ENCODE measurements at places on chromosomes 11 and 22. TPM values are rescaled to one million over a fixed set of nuclear protein-coding genes. Genes with fewer than 3 reads are reported as not detected.

IL17REL gene
- total RNA-seq, result not detected

LDHAL6A gene
- not detected for total RNA-seq

HOATZ gene
- not detected for total RNA-seq

RFPL1 gene
- not detected for total RNA-seq

XPNPEP3 gene
- total RNA-seq, result 21.9 TPM

CCDC117 gene
- 12.0 TPM for total RNA-seq

NCF4 gene
- 7.1 TPM for total RNA-seq

CYP2R1 gene
- total RNA-seq, result 5.0 TPM

GP1BB gene
- total RNA-seq, result not detected

TIMP3 gene
- total RNA-seq, result 266 TPM

MMP3 gene
- not detected for total RNA-seq

GRCh38 chr11:120807414-120808150, 216.3 kb upstream of the TBCEL start:
- DNase-seq, result no peak

DNA sequence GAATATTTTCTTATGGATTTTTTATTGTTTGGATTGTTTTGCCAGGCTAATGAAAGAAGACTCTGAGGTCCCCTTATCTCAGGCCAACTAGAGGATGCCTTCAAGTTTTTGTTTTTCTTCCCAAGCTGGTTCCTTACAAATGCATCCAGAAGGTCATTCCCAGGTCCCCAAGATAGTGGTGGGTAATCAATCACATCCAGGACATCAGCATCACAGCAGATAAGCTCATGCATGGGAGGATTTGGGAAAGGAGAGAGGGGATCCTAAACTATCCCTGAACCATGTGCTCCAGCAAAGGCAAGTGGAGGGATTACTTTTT, 20.7 kb downstream of the FZD4 start:
- DNase-seq, result no peak

GRCh38 chr11:115455613-115456012, 48.6 kb downstream of the CADM1 start:
- no peak for DNase-seq

- DNase-seq, result no peak
These were observed 15.2 kb downstream of the ENDOD1 start for GRCh38 chr11:95104856-95105255.

- DNase-seq, result no peak
These were observed 129.3 kb upstream of the TENM4 start for GRCh38 chr11:79570104-79570503.

DNA sequence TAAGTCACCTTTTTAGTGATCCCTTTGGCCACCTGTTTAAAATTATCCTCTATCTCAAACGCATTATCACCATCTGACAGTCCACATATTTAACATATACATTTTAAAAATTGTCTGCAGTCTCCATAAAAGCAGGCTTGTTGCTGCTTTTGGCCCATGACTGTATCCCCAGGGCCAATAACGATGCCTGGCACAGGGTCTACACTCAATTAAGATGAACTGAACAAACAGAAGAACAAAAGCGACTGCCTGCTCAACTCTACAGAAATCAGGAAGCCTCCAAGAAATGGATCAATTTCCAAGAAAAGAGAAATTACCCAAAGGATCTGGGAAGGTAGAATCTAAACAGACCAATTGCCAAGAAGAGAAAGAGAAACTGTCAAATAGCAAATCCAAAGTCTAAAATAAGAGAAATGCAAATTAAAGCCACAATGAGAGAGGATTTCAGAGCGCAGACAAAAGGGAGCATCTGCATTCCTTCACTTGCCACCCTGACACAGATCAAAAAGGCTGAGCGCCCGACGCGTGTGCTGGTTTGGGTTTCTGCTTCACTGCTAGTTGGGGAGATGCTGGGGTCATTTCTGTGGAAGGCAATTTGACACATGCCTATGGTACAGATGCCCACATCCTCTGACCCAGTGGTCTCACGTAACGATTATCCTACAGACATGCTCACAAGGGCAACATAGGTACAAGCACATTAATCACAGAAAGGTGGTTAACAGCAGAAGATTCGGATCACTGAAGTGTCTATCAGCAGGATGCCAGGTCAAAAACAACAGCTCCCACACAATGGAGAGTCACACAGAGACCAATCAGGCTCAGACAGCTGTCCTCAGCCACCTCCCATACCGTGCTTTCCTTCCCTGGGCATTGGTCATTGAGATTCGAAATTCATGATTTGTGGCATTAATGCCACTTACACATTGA, 55.9 kb downstream of the SHISAL1 start:
- DNase-seq, result no peak

DNA sequence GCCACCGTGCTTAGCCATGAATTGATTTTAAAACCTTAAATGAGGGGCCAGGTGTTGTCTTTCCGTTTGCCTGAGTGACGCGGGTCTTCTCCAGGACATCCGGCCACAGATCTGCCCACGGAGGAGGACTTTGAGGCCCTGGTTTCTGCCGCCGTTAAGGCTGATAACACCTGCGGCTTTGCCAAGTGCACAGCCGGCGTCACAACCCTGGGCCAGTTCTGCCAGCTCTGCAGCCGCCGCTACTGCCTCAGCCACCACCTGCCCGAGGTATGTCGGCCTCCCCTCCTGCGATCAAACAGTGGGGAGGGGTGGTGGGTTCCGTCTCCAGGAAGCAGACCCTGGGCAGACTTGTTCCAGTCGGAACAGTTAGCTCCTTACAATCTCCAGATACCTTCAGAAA, 34.4 kb downstream of the IGHMBP2 start:
- DNase-seq, result no peak

DNA sequence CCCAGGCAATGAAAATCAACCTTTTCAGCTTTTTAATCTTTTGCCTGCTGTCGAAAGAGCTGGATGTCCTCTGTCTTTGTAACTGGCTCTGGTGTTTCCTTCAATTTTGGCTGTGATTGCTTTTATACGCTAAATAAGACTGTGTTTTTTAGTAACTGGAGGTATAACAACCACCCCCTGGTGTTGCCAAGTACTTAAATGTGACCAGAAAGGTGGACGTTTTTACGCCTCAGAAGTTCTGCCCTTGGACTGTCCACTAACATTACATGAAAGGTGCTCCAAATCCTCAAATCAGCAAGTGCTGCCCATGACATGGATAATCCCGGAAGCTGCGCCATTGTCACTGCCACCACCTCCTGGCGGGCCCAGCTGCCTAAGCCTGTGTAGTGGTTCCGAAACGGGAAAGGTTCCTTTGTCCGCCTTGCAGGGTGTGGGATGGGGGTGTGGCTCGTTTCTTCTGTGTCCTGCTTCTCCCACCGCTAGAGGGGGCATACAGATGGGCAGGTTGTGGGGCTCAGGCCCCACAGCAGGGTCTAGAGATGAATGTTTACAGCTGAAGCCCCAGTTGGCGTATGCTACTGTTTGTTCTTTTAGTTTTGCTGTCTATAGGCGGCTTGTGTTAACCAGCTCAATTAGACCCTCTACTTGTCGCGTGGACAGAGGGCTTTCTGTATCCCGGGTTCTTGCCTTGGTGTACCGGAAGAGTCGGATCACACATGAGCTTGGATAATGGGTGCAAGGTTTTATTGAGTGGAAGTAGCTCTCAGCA, 82.2 kb upstream of the SEPTIN5 start:
- no peak for DNase-seq

DNA sequence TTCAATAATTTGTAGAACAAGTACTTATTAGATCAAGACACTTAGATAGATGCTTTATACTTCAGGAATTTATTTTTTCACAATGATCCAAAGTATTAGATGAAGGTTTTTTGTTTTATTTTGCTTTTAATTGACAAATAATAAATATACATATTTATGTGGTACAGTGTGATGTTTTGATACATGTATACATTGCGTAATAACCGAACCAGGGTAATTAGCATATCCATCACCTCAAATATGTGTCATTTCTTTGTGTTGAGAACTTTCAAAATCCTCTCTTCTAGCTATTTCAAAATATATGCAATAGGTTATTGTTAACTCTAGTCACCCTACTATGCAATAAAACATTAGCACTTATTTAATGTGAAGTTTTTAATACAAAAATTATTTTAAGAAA, 21.4 kb downstream of the TRIM5 start:
- DNase-seq, result no peak

DNA sequence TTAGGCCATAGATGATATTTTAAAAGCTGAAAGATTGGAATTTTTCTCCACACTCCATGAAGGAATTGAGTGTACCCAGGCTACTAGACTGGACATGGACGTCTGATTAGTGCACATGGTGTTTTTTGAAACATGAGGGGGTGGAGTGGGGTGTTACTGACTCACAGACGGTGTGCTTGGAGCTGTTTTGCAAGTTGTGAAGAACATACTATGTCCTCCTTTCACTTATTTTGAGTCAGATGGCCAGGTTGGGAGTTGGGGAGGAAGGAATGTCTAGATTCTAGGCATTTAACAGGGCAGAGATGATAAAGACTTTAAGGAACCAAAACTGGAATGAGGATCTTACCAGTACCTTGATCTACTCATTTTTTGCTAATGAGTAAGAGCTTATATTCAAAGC, 158.1 kb upstream of the MTNR1B start:
- DNase-seq, result no peak

GRCh38 chr22:49514641-49515040, 313.0 kb downstream of the BRD1 start:
- DNase-seq, result no peak

DNA sequence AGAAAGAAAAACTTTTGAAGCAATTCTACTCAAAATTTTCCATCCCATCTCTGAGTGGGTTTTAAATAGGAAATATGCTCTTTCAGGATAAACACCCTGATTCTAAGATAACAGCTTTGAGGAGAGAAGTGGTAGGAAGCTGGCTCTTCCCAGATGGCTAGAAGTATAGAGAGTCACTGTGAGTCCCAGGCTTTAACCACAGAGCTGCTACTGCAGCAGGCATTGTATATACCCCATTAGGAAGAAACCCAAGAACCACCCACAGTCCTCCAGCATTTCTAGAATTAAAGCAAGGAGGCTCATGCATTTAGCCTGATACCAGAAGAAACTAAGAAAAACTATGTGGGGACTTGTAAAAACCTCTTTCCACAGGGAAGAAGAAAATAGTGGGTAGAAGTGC, 1405.6 kb upstream of the TENM4 start:
- no peak for DNase-seq

DNA sequence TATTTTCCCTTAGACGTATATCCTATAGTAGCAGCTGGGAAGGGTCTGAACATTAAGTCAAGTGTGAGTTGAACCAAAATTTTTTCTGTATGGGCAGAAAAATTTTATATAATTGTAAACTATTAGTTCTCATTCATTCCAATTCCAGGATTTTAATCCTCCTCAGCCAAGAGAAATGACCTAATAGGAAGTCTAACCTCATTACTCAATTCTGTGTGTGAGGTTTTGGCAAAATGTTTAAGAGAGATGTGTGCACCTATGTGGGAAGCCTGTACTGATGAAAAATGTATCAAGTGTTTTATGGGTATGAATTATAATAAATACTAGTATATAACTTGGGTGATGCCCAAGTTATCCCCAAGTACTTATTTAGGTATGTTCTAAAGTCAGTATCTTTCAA, 311.6 kb upstream of the PITPNB start:
- no peak for DNase-seq

GRCh38 chr11:111963931-111964340, 26.8 kb downstream of the DIXDC1 start:
- DNase-seq, result no peak

DNA sequence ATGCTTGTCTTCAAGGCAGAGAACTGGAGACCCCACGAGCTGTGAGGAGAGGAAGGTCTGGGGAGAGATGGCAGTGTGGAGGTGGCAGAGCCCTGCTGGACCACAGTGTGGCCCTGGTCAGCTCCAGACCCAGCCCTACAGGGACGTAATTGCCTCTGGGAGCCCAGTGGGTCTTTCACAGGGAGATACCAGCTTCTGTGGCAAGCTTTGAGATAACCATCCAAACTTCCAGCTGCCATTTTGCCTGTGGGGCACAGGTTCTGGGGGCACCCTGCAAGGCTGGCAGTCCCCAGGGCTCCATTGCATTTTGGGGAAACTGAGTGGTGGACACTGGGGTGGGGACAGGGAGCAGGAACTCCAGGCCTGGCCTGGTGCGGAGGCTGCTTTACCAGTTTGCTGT, 10.2 kb upstream of the MPPED1 start:
- DNase-seq, result peak; percentile 2

- peak; percentile 76 for DNase-seq
These were observed 22.0 kb upstream of the CABP2 start for GRCh38 chr11:67545280-67545679.

- no peak for DNase-seq
These were observed 531.7 kb downstream of the ETS1 start for GRCh38 chr11:128055576-128056217.

GRCh38 chr22:33020721-33021120, 37.5 kb downstream of the SYN3 start:
- DNase-seq, result no peak

- DNase-seq, result no peak
These were observed 157.7 kb downstream of the MAML2 start for GRCh38 chr11:96185220-96185768.

- no peak for DNase-seq
These were observed 84.7 kb downstream of the TTC28 start for GRCh38 chr22:28594797-28595462.

DNA sequence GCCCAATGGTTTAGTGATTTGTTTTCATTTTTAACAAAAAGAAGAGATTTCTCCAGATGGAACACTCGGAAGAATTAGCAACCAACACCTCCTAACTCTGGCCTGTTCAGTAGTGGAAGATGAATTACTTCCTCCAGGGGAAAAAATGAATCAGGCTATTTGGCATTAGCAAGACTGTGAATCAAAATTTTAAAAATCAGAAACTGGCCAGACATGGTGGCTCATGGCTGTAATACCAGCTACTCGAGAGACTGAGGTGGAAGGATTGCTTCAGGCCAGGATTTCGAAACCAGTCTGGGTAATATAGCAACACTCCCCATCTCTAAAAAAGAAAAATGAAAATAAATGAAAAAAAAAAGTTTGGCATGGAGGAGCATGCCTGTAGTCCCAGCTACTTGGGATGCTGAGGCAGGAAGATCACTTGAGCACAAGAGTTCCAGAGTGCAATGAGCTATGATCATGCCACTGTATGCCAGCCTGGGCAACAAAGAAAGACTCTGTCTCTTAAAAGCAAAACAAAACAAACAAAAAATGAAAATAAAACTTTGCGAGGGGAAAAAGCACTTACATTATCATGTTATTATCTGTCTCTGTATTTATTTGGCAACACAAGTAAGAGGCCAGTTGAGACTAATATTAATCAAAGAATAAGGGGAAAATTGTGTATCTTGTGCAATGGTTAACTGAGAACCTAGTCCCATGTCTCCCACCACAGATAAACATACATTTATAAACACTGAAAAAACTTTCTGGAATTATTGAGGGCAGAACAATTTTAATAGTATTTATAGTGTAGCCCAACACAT, 796.3 kb upstream of the ANO3 start:
- peak; percentile 10 for DNase-seq

DNA sequence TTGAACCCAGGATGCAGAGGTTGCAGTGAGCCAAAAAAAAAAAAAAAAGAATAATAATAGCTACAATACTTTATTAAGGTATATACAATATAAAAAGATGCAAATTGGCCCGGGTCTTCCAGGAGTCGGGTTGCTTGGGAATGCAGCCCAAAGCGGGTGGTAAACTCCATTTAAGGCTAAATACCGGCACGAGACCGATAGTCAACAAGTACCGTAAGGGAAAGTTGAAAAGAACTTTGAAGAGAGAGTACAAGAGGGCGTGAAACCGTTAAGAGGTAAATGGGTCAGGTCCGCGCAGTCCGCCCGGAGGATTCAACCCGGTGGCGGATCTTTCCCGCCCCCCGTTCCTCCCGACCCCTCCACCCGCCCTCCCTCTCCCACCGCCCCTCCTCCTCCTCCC, 143.3 kb downstream of the DLG2 start:
- no peak for DNase-seq
